Lung microvascular endothelial cell (primary cell): ENCODE measurements at places on chromosomes 11 and 22.

GRCh38 chr11:64864473-64865285 is 13.7 kb downstream of the EHD1 start:
- DNase-seq: no peak

DNA sequence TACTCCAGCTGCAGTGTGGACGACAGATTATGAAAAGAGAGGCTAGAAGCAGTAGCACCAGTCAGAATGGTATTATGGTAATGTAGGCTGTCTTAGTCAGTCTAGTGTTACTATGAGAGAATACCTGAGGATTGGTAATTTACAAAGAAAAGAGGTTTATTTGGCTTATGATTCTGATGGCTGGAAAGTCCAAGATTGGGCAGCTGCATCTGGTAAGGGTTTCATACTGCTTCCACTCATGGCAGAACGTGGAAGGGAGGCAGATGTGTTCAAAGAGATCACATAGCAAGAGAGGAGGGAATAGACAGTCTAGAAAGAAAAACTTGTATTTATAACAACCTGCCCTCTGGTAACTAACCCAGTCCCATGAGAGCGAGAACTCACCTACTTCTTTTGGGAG is 77.3 kb upstream of the NAV2 start:
- no peak for DNase-seq

DNA sequence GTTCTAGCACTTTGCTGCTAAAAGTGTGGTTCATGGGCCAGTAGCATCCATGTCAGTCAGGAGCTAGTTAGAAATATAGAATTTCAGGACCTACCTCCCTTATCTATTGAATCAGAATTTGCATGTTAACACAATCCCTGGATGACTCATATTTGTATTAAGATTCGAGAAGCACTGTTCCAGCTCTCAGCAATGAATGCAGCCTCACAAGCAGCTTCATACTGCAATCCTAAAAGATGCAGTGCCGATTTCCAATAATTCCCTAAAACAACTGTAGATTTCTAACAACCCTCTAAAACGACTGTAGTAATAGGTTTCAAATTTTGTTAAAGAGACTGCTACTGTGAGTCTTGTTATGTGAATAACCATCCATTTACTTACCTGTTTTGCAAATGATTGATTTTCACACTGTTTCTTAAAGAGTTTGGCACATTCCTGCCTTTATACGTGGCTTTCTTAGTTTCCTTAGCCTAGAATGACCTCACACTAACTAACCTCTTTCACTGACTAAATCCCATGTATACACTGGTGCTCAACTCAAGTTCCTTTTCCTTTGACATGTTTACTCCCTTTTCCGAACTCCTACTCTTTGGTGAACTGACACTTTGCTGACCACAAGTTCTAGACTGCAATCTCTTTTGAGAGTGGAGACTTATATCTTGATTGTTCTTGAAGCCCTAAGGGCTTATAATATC is 511.8 kb downstream of the METTL15 start:
- peak; percentile 71 for DNase-seq

GRCh38 chr11:115193914-115194801 is 310.1 kb downstream of the CADM1 start:
- DNase-seq: no peak
